ENCODE measurements at places on chromosomes 13 and 19.
A peak's percentile ranks its signal among the peaks of the same experiment; 100 is the strongest.

DNA sequence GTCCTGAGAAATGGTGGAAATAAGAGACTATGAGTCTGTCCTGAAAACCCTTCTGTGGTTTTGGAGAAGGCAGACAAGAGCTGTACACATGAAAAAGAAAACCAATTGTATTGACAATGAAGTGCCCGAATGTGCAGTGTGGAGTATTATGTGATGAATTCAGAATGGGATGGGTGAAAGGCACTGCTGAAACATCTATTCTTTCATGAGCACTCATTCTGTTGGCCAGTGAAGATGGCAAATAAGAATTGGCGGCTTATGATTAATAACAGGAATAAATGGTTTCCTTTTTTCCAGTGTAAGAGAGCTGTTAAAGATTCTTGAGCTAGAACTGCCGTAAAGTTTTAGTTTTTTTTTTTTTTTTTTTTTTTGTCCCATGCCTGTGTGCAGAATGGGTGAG lies 5.7 kb downstream of the POLR1D start:
- DNase-seq = no peak

GRCh38 chr13:20381401-20381800 lies 144.3 kb downstream of the CRYL1 start:
- no peak for DNase-seq

DNA sequence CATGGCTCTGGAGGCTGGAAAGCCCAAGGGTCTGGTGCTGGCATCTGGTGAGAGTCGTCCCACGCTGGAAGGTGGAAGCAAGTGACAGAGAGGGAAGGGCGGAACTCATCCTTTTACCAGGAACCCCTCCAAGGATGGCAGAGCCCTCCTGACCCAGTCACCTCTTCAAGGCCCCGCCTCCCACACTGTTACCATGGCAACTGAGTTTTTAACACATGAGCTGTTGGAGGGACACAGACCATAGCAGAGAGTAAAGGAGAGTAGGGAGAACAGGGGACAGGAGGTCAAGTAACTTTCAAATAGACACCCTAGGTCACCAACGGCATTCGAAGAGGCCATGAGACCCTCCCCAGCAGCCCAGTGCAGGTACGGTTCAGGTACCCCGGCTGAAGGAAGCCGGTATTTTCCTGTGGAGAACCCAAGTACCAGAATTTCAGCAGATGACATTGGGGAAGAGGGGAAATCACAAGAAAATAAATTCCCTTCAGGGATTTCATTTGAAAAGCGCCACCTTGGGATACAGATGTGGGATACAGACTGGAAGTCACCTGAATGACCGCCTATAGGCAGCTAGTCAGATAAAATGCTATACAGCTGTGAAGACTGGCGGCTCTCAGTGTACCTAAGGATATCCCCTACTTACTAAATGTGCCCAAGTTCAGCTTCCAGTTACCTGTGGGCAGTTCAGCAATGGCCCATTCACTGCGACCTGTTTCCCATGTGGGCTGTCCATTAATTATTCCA lies 8.0 kb downstream of the IL17D start:
- DNase-seq = no peak

GRCh38 chr19:17951157-17951989 lies 15.5 kb upstream of the KCNN1 start:
- no peak for DNase-seq

DNA sequence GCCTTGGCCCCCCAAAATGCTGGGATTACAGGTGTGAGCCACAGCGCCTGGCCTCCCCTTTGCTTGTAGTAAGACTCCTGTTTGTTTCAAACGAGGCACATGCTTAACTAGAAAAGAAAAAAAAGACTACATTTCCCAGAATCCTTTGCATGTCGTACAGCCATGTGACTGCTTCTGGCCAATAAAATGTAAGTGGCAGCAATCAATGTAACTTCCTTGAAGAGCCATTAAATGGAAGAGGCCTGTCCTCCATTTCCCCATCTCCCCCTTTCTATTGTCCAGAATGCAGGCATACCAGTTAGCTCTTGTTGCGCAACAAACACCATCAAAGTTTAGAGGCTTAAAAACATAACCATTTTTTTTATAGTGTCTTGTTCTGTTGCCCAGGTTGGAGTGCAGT lies 10.4 kb upstream of the GPR32 start:
- no peak for DNase-seq

DNA sequence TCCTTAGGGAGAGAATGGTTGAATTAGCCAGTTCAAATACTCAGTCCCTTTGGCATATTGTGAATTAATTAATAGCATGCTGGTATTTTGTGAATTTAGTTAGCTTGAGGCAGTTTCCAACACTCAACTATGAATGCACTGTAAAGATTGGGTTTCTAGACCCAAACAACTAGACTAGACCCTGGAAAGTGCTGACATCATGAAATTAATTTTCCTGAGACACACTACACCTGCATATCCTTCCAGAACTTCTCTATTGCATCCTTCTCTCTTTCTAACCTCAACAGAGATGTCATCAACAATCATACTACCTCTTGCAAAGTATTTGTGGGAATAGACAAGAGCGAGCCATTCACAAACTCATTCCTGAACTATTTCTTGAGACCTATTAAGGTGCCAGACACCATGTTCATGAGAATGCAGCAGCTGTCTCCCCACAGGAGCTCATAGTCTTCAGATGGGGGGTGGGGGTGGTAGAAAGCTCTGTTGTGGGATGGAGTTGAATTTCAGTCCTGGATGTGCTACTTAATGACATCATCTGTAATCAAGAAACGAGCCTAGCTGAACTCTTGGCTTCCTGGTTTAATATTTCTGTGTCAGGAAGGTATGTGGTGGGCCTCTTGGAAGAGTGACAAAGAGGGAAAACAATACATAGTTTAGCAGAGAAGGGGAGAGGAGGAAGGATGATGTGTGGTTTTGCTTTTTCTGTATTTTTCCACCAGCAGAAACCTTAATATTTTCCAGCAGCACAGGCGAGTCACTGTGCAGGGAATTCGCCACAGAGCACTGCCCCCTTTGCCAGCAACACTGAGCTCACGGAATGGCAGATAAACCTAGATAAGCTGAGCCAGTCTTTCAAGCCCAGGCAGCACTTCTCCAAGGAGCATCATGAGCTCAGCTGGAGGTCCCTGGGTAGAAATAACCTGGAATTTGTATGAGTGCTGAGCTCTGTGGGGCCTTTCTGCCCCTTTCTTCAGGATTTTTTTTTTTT lies 53.1 kb upstream of the CYSLTR2 start:
- peak; percentile 61 for DNase-seq

GRCh38 chr13:32902029-32902780 lies 114.0 kb upstream of the KL start:
- no peak for DNase-seq

GRCh38 chr13:24264976-24265375 lies 44.4 kb upstream of the C1QTNF9 start:
- no peak for DNase-seq

- DNase-seq = peak; percentile 67
These were observed 8.0 kb upstream of the SAE1 start for GRCh38 chr19:47122359-47123335.

GRCh38 chr13:78680115-78680561 lies 21.2 kb upstream of the OBI1 start:
- DNase-seq = no peak

DNA sequence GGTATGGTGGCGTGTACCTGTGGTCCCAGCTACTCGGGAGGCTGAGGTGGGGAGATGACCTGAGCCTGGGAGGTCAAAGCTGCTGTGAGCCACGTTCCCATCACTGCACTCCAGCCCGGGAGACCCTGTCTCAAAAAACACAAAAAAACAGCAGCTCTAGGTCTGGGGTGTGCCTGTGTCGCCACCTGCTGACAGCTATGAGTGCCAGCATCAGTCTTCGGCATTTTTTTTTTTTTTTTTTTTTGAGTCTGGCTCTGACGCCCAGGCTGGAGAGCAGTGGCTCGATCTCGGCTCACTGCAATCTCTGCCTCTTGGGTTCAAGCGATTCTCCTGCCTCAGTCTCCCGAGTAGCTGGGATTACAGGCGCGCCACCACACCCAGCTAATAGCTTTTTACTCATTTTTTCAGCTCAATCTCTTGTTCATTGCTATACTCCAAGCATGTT lies 10.1 kb downstream of the AP2S1 start:
- peak; percentile 39 for DNase-seq

DNA sequence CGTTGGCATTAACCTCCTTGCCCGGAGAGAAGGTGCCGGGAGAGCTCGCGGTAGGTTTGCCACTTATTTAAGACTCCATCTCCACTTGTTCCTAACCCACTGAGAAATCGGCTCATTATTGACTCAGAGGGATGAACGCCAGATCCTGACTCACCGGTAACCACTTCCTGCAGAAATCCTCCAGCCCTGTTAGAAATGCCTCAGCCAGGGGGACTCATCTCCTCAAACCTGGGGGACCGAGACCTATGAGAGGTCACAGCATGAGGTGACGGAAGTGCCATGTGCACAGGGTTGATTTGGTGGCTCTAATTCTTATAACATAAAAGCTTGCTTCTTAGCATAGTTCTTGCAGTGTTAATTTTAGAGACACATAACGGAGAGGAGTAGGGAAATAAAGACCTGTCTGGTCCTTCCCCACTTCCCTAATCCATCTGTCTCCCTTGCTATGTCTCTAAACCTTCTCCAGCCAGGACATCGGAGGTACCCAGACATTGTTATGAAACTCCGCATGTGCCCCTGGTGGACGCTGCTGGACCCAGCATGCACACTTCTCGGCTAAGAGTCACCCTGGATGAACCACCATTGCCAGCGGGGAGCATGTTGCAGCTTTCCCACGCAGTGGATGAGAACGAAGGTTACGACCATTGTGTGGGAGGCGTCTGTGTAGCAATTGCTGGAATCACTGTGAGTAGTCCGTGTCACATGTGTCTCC lies 158.9 kb downstream of the EFNB2 start:
- DNase-seq = peak; percentile 70

GRCh38 chr13:106118996-106119395 lies 416.5 kb downstream of the EFNB2 start:
- DNase-seq = no peak

DNA sequence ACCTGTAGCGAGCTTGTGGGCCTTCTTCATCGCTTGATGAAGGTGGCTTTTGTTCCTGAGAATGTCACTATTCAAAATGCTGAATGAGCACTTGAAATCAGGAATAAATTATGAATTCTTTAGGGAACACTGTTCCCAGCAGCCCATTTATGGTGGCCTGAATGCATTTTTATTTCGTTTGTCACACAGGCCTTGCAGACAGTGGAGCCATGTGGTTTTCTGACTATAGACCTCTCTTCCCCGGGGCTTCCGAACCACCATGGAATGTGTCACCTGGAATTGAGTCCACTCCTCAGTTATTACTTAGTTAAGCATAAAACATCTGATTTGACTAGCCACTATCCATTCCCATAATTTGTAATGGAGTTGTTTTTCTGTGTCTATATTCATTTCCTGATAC lies 396.9 kb downstream of the IRS2 start:
- DNase-seq = no peak

GRCh38 chr13:46088821-46089562 lies 15.8 kb downstream of the CPB2 start:
- no peak for DNase-seq

DNA sequence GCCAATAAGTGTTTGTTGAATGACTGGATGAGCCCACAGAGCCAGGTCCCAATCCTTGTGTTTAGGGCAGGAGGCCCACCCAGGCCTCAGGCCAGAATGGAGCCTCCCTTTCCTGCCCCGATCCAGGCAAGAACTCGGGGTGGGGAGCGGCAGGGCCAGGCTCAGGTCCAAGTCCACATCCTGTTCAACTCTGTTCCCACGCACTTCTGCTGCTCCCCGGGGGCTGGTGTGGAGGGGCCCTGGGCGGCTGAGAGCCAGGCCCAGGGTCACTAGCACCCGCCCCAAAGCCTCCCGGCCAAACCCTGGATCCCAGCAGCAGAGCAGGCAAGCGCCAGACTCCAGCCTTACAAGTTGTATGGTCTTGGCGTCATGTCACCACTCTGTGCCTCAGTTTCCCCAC lies 8.0 kb downstream of the ANGPTL8 start:
- DNase-seq = no peak

DNA sequence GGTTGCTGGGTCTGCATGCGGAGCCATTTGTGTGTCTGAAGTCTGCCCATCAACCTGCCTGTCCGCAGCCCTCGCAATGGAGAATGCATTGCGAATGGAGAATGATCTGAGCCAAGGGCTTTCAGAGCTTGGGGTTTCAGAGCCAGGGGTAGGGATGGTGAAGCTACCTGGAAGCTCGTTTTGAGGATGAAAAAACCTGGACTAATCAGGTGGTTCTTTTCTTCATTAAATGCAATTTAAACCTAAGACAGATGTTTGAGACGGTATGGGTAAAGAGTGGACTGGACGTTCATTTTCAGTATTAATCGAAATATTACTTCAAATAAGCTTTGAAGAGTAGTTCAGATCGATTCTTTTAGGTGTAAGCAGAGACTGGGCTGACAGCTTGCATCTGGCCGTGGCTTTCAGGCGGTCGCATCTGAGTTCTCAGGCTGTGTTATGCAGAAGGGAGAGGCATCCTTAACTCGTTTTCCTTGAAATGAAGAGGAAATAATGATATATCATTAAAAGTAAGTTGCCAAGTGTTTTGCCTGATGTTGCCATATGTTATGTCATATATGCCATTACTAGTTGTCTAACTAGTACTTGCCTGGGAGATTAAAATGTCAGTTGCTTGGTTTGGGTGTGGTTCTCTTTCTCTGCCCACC lies 801 bp downstream of the MCF2L start:
- DNase-seq = no peak

- no peak for DNase-seq
These were observed 8.1 kb upstream of the ADGRE2 start for GRCh38 chr19:14786421-14786851.

- no peak for DNase-seq
These were observed 5.9 kb downstream of the STARD13 start for GRCh38 chr13:33279414-33280278.

DNA sequence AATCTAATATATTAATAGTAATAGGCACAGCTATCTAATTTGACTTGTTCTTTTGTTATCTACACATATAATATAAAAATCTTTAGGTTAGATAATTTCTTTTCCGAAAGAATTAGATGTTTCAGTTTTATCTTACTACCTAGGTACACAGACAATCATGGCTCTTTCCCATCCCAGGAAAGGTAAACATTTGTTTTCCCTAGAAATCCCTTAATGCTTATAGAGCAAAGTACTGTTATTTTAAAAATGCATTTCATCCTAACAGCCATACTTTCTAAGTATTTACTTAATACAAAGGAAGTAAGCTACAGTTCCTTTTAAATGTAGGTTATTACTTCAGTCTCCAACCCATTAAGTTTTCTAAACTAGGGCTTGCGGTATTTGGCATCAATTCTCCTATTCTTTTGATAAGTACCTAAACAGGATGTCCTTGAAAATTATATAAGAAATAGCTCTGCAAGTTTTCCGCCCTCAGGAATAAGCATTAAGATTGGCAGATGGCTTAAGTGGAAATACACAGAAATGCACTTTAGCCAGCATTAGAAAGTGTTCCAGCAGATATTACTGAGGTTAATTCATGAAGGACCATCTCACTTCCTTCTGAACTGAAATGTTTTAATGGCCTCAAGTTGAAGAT lies 616.2 kb upstream of the SPRY2 start:
- DNase-seq = no peak

Measured in fibroblast of skin of left biceps (primary cell).